ENCODE measurements at places on chromosomes 12 and 14. TPM values are rescaled to one million over a fixed set of nuclear protein-coding genes. Genes with fewer than 3 reads are reported as not detected.

DNA sequence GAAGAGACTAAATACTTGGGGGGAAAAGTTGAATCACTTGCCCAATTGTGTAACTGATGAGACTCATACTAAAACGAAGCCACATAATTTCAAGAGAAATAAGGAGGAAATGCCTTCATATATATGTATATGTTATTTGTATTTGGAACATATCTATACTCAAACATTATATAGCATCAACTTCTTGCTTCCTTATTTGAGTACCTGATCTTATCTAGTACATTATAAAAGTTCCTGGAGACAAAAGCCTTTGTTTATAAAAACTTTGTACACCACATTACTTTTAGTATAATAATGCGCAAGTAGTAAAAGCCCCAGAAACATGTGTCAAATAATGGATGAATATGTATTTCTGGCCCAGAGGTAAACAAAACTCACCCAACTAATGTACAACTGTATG, 92.0 kb downstream of the SLC2A13 start:
- no peaks in the 10 kb centered on the region for H3K4me1 ChIP-seq
- H3K4me3 ChIP-seq, result no peak overlapping the region
- no peak overlapping the region for H3K27ac ChIP-seq
- no peak for DNase-seq

DNA sequence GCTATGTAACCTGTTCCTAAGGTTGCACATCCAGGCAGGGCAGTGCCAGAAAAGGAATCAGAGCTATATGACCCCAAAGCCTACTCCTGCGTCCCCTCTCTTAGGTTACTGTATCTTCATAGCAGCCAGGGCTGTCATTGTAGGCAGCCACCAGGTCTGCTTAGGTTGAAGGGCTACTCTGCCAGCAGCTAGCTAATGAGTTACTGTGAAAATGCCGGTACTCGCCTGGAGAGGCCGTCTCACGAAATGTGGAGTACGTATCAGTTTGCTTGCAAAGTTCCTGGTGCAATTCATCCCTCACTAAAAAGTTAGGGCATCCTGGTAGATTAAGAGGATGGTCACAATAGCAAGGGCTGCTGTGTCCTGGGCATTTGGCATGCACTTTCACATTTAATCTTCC, 50.9 kb downstream of the RPH3A start:
- no peaks in the 10 kb centered on the region for H3K4me1 ChIP-seq
- H3K4me3 ChIP-seq, result no peak overlapping the region
- no peak overlapping the region for H3K27ac ChIP-seq
- no peak for DNase-seq

GRCh38 chr14:72856530-72857266, 37.2 kb downstream of the DPF3 start:
- H3K27me3 ChIP-seq, result no peaks in the 10 kb centered on the region
- no peak overlapping the region for H3K27ac ChIP-seq
- no peaks in the 10 kb centered on the region for H3K4me1 ChIP-seq
- H3K36me3 ChIP-seq, result no peaks in the 10 kb centered on the region
- H3K4me3 ChIP-seq, result no peak overlapping the region
- DNase-seq, result no peak

GRCh38 chr12:47223848-47224213, 144.1 kb upstream of the AMIGO2 start:
- H3K36me3 ChIP-seq, result no peaks in the 10 kb centered on the region
- no peak overlapping the region for H3K4me3 ChIP-seq
- no peaks in the 10 kb centered on the region for H3K4me1 ChIP-seq
- no peaks in the 10 kb centered on the region for H3K27me3 ChIP-seq
- H3K27ac ChIP-seq, result peak overlapping the region; percentile 29

DNA sequence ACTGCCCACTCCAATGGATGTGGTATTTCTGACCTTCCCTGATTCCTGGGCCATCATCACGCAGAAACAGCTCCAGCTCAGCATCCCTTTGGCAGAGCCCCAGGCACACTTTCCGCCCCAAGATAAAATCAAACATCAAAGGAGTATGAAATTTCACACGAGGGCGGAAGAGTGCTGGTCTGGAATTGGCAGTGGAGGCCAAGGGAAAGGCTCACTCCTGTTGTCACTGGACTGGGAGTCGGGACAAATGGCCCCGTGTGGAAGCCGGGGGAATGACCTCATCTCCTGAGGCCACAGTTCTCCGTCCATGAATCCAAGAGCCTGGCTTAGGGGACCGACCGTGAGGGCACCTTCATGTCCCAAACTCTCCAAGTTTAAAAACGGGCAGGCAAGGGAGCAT, 40.9 kb downstream of the FZD10 start:
- no peaks in the 10 kb centered on the region for H3K27me3 ChIP-seq
- no peak for DNase-seq
- no peaks in the 10 kb centered on the region for H3K4me1 ChIP-seq
- H3K27ac ChIP-seq, result no peak overlapping the region

- no peak overlapping the region for H3K4me3 ChIP-seq
- H3K36me3 ChIP-seq, result no peaks in the 10 kb centered on the region
- no peaks in the 10 kb centered on the region for H3K4me1 ChIP-seq
- H3K27ac ChIP-seq, result no peak overlapping the region
- no peak for DNase-seq
Measured at GRCh38 chr12:60398547-60398946, 802.7 kb downstream of the SLC16A7 start.

- H3K4me3 ChIP-seq, result no peak overlapping the region
- no peak for DNase-seq
- no peaks in the 10 kb centered on the region for H3K36me3 ChIP-seq
- H3K27ac ChIP-seq, result no peak overlapping the region
- H3K27me3 ChIP-seq, result no peaks in the 10 kb centered on the region
- H3K4me1 ChIP-seq, result no peaks in the 10 kb centered on the region
Measured at GRCh38 chr14:63343878-63344277, 25.1 kb upstream of the GPHB5 start.

DNA sequence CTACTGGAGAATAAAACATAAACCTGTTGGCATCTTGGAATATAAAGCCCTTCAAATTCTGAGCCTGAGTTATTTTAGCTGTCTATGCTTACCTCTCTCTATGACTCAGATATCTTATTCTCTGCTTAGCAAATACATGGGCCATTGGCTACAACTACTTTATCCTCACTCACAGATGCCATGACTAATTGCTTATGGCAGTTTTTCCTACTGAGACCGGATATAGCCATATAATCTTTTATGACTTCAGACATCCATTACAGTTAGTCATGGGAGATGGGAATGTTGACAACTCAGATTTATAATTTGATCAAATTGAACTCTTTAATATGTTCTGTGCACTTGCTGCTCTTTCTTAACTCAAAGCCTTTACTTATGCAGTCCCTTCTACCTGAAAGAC, 502.4 kb upstream of the ATP2B1 start:
- H3K4me1 ChIP-seq, result no peaks in the 10 kb centered on the region
- H3K27me3 ChIP-seq, result no peaks in the 10 kb centered on the region
- no peak overlapping the region for H3K4me3 ChIP-seq
- H3K36me3 ChIP-seq, result no peaks in the 10 kb centered on the region
- no peak for DNase-seq
- no peak overlapping the region for H3K27ac ChIP-seq

- no peaks in the 10 kb centered on the region for H3K27me3 ChIP-seq
- H3K4me1 ChIP-seq, result peaks cover 52% of the 10 kb centered on the region
- H3K36me3 ChIP-seq, result no peaks in the 10 kb centered on the region
- H3K27ac ChIP-seq, result peak overlapping the region; percentile 10
Measured at GRCh38 chr14:94392510-94392935, 4.1 kb upstream of the SERPINA1 start.

- H3K27me3 ChIP-seq, result no peaks in the 10 kb centered on the region
- H3K4me3 ChIP-seq, result no peak overlapping the region
- no peaks in the 10 kb centered on the region for H3K4me1 ChIP-seq
Measured at GRCh38 chr14:78983126-78983525, 813.0 kb downstream of the NRXN3 start.

GRCh38 chr12:92601680-92602079, 101.1 kb upstream of the PLEKHG7 start:
- H3K27me3 ChIP-seq, result no peaks in the 10 kb centered on the region
- H3K4me3 ChIP-seq, result no peak overlapping the region
- no peak for DNase-seq
- H3K27ac ChIP-seq, result no peak overlapping the region
- no peaks in the 10 kb centered on the region for H3K36me3 ChIP-seq

DNA sequence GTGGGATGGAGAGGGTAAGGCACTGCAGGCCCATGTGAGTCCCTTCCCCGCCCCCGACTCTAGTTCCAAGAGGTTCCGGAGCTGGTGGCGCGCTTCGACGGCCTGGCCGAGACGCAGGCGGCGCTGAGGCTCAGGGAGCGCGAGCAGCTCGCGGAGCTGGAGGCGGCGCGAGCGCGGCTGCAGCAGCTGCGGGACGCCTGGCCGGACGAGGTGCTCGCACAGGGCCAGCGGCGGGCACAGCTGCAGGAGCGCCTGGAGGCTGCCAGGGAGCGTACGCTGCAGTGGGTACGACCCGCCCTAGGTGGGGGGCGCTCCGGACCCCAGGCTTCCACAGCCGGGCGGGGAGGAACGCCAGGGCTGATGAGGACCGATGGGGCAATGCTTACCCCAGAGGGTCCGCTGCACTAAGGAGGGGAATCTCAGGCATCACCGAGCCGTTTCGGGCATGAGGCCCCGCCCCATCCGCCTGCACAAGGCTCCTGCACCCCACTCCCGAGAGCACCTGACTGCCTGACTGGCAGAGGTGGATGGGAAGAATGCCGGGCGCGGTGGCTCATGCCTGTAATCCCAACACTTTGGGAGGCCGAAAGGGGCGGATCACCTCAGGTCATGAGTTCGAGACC, 4.9 kb downstream of the CFAP73 start:
- H3K4me3 ChIP-seq, result no peak overlapping the region
- DNase-seq, result no peak
- H3K4me1 ChIP-seq, result peaks cover 9% of the 10 kb centered on the region
- peaks cover 23% of the 10 kb centered on the region for H3K36me3 ChIP-seq
- H3K27me3 ChIP-seq, result peaks cover 45% of the 10 kb centered on the region

DNA sequence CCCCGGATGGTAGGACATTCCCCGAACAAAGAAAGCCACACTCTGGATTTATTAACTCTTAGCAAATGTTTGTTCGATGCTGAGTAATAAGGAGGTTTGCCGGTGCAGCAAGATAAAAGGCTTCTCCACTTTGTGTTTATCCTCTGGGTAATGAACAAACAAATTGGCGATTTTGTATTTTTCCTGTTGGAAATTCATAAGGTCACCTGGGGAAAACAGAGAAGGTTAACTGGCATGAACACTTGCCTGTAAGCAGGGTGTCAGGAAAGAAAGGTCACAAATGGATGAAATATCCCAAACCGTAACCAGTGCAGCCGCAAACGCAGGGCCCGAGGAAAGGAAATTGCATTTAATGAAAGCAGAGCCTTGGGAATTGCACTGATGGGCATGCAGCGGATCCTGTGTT, 132.8 kb downstream of the RMST start:
- H3K4me1 ChIP-seq, result no peaks in the 10 kb centered on the region
- H3K27ac ChIP-seq, result no peak overlapping the region
- no peak for DNase-seq
- H3K27me3 ChIP-seq, result no peaks in the 10 kb centered on the region
- no peak overlapping the region for H3K4me3 ChIP-seq

- no peak overlapping the region for H3K4me3 ChIP-seq
- peaks cover 10% of the 10 kb centered on the region for H3K4me1 ChIP-seq
- no peaks in the 10 kb centered on the region for H3K36me3 ChIP-seq
Measured at GRCh38 chr12:25208554-25208953, 13.5 kb downstream of the ETFRF1 start.

GRCh38 chr14:62908506-62908905, 136.8 kb downstream of the KCNH5 start:
- no peak for DNase-seq
- H3K27ac ChIP-seq, result no peak overlapping the region
- H3K27me3 ChIP-seq, result no peaks in the 10 kb centered on the region
- H3K36me3 ChIP-seq, result no peaks in the 10 kb centered on the region

DNA sequence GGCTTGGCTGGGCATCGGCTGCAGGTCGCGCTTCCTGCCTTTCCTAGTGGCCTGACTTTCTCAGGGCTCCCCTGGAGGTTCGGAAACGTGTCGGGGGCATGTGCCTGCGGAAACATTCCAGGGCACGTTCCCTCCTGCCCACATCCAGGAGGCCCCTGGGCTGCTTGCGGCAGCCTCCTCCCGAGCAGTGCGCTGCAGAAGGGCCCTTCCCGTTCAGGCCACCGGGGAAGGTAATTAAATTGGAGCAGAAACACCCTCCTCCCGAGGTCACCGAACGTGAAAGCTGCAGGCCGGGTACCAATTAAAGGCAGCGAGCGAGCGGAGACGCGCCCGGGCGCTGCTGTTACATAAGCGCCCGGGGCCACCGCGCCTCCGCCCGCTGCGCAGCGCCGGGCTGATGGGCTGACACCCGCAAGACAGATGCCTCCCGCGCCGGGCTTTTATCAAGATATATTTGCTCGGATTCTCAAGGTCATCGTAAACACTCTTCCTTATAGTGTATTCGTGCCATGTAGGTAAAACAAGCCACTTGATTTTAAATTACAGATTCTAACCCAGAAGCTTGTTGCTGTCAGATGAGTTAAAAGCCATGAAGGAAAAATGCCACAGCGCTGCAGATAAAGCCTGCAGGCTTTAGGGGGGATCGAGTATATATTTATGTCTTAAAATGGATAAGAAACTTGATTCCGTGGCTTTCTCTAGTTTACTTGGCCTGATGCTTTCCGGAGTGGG, 31.4 kb downstream of the SSPN start:
- H3K27me3 ChIP-seq, result no peaks in the 10 kb centered on the region
- H3K4me3 ChIP-seq, result peak overlapping the region; percentile 47
- no peaks in the 10 kb centered on the region for H3K36me3 ChIP-seq

DNA sequence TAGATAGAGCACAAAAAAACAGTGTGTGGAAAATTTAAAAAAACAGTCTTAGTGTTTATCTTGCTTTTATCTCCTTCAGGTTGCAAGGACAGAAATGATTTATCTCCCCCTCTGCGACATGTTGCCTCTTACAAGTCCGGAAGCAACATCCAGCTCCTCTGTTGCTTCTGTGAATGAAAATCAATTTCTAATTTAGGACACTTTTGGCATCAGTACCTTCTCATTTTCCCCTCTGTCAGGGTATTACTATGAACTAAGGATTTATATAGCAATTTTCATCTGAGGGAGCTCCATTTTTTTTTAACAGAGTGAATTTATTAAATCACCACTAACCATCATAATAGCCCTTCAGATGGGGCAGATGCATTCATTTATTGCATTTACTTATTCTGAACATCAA, 116.6 kb upstream of the PLXNC1 start:
- DNase-seq, result no peak
- no peaks in the 10 kb centered on the region for H3K36me3 ChIP-seq
- no peaks in the 10 kb centered on the region for H3K4me1 ChIP-seq
- no peak overlapping the region for H3K27ac ChIP-seq
- H3K4me3 ChIP-seq, result no peak overlapping the region

The LRP1-AS gene
- total RNA-seq, result not detected

The OR11G2 gene
- total RNA-seq, result not detected

The P2RX2 gene
- not detected for total RNA-seq

The SLC24A4 gene
- 6.9 TPM for total RNA-seq

The SNRPF gene
- 12.9 TPM for total RNA-seq

The C12orf50 gene
- total RNA-seq, result 0.66 TPM

The KLRG1 gene
- 2.9 TPM for total RNA-seq

The EML1 gene
- 82.8 TPM for total RNA-seq

The EMP1 gene
- 231 TPM for total RNA-seq

The DDX23 gene
- total RNA-seq, result 44.1 TPM

The PTHLH gene
- 6.8 TPM for total RNA-seq

The TMEM132D gene
- total RNA-seq, result under 0.01 TPM

The CCDC177 gene
- total RNA-seq, result not detected
